ENCODE measurements at places on chromosomes 16 and 17.
A peak's percentile ranks its signal among the peaks of the same experiment; 100 is the strongest.

DNA sequence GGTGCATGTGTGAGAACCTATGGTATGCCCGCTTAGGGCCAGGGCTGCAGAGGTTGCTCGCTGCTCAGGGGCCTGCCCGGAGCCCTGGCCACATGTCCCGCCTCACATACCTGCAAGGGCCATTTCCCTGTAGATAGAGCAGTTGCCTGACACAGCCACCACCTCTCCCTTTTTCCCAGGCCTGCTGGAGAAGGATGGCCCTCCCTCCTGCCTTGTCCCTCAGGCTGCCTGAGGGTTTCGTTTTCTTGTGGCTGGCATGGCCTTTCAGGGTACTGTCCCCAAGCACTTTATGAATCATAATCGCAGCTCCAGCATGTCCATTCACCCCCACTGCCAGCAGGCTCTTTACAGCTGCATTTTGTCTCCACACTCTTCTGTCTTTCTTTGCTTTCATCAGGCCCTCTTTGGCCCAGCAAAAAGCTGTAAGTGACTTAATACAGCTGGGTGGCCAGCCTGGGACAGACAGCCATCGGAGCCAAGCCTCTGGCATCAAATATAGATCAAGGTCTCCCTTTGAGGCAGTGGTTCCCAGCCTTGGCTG is 65.7 kb downstream of the MPRIP start:
- DNase-seq: no peak

GRCh38 chr17:47696717-47697642 is 3.0 kb downstream of the TBKBP1 start:
- DNase-seq: no peak

GRCh38 chr17:7716901-7717755 is at the start of gene DNAH2:
TSS of gene DNAH2 (plus strand) at chr17:7717744. CDS start at chr17:7719735, 1,991 bp downstream.
- DNase-seq: peak; percentile 96

DNA sequence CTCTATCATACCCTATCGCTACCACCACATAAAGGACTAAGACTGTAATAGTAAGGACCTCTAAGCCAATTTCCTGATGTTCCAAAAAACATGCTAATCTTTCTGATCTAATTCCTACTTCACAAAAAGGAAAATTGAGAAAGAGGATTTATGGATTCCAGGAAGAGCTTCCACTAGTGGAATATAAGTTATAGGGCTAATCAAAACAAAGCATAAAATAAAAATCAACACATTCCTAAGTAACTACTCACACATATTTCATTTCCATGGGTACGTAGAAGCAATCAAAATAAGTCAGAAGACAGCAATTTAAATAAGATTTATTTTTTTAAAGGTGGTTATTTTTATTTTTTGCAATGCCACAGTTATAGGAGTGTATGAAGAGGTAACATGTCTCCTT is 12.4 kb downstream of the CCDC43 start:
- no peak for DNase-seq

DNA sequence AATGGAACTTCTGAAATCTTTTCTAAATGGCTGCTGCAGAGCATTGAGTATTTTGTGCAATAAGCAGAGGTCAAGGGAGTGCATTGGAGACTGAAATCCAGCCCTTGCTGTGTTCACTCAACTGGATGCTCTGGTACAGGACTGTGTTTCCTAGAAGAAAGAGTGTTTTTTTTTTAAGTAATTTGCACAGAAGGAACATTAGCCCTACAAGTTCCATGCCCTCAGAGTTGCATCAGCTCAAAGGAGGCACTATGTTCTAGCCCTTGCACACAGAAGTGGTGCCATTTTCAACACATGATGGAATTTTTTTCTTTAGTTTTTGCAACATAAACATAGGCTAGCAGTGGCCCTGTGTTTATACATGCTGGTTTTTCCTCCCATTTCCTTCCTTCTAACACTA is 144.1 kb upstream of the HLF start:
- no peak for DNase-seq

DNA sequence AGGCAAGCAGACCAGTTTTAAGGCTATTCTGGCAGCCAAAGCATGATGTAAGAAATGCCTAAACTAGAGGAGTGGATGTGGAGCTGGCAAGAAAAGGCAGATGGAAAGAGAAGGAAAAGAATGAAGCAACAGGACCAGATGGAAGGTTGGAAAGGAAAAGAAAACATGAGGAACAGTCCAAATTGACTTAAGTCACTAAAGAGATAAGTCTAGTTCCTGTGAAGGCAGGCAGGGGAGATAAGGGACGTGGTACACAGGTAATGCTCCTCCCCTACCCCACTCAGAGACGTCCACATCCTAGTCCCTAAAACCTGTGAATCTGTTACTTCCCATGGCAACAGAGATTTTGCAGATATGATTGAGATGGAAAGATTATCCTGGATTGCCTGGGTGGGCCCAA is 43.5 kb downstream of the TEX2 start:
- DNase-seq: no peak

- DNase-seq: no peak
These were observed 14.3 kb downstream of the EFCAB13 start for GRCh38 chr17:47338026-47338425.

GRCh38 chr16:47463771-47464624 is 2.9 kb downstream of the PHKB start:
- DNase-seq: no peak

DNA sequence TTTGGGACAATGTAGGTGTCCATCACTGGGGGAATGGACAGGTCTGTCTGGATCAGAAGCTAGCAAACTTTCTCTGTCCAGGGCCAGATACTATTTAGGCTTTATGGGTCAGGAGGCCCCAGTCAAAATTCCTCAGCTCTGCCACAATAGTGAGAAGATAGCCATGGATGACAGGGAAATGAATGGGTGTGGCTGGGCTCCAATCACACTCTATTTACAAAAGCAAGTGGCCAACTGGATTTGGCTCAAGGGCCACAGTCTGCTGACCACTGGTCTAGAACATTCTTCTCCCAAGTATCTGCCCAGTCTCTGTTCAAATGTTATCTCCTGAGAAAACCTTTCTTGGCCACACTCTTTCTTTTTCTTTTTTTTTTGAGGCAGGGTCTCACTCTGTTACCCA is 339.9 kb downstream of the SOX9 start:
- no peak for DNase-seq

DNA sequence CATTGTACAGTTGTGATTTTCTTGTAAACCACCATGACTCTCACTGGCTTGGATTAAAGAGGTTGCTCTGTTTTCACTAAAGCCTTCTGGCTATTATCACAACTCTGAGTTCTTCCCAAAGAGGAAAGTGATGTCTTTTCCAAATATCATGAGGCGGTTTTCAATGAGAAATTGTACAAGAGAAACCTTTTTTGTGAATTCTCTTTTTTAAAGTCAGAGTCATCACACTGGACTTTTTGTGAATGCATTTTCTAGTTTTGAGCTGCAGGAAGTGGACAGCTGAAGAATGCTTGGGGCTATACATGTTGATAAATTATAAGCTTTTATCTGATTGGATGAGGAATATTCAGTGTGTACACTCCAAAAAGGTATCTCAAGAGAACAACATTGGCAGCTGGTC is 100.2 kb downstream of the PHKB start:
- no peak for DNase-seq
